Fibroblast of skin of right biceps (primary cell): ENCODE measurements at places on chromosomes 2 and 18.

DNA sequence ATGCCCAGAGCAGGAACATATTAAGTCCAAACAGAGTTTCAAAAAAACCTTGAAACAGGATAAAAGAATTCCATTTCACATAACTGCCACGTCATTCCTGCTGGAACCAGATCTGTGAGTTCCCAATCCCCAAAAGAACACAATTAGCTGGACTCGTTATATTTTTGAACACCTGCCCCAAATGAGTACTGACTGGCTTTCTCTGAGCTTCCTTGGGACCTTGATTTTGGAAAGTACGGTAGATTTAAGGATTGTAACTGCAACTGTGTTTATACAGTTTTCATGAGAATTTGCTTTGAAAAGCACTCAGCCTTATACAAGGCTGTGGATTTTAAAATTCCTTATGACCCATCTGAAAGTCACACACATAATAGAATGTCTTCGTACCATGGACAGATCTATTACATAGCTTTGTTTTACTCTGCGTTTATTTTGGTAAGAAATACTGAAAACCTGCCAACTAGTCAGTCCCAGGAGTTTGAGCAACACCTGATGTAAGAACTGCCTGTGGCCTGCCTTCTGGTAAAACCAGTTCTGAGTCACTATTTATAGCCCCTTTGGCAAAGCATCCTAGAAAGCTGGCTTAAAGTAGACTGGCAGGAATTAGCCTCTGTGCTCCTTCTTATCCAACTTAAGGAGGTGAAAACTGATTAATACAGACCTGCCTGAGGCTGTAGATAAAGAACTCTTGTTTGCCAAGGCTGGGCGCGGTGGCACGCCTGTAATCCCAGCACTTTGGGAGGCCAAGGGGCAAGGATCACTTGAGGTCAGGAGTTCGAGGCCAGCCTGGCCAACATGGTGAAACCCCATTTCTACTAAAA lies 48.1 kb downstream of the MERTK start:
- DNase-seq = peak; percentile 90

- DNase-seq = no peak
Observed at GRCh38 chr2:84719434-84719833, 161.4 kb downstream of the TRABD2A start.

GRCh38 chr18:9575558-9575957 lies 38.8 kb downstream of the PPP4R1 start:
- peak; percentile 89 for DNase-seq

GRCh38 chr2:69089266-69089665 lies 76.3 kb downstream of the ANTXR1 start:
- no peak for DNase-seq
